RPMI8226 (cell line): ENCODE measurements at places on chromosomes 6 and 20.
A peak's percentile ranks its signal among the peaks of the same experiment; 100 is the strongest.

GRCh38 chr6:3696525-3697088, 54.9 kb downstream of the PXDC1 start:
- peak; percentile 49 for DNase-seq

- no peak for DNase-seq
Measured at GRCh38 chr6:93183531-93183972, 235.8 kb downstream of the EPHA7 start.

- DNase-seq: no peak
Measured at GRCh38 chr6:169825558-169826225, 74.3 kb downstream of the ERMARD start.

DNA sequence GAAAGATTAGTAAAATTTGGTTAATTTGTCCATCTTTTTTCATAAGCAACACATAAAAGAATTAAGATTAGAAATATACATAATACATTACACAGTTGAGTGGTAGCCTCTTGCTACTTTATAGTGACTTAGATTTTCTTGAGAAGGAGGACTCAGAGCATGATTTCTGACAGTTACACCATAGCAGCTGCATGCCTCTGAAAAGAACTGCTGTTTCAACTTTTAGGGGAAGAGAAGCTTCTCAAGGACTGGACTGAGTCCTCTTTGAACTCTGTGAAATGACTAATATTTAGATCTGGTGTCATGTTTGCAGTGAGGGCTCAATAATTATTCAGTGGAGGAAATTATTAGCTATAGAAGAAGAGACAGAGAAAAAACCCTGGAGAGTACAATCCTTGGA, 272.5 kb downstream of the BTBD9 start:
- no peak for DNase-seq

DNA sequence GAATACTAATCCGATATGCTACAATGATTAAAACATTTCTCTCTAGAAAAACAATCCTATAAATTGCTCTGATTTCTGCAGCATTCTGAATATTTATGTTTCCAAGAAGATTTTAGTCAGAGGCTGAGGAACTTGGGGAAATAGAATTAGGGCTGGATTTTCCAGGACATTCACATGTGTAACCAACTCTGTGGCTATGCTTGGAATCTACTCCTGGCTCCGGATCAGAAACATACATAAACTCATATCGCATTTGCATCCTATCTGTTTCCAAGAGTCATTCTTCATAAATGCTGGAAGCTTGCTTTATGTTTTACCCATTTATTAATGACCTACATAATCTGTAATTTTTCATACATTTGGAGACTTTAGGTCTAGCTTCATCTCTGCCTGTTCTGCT, 459.9 kb upstream of the MARCKS start:
- DNase-seq: no peak
